ENCODE measurements at places on chromosomes 4 and X.

GRCh38 chr4:26489101-26489985, 941 bp downstream of the CCKAR start:
- DNase-seq, result no peak

- DNase-seq, result no peak
These were observed 212.7 kb upstream of the BCOR start for GRCh38 chrX:40310447-40310846.

- no peak for DNase-seq
These were observed 472.5 kb downstream of the INPP4B start for GRCh38 chr4:142373610-142374009.

DNA sequence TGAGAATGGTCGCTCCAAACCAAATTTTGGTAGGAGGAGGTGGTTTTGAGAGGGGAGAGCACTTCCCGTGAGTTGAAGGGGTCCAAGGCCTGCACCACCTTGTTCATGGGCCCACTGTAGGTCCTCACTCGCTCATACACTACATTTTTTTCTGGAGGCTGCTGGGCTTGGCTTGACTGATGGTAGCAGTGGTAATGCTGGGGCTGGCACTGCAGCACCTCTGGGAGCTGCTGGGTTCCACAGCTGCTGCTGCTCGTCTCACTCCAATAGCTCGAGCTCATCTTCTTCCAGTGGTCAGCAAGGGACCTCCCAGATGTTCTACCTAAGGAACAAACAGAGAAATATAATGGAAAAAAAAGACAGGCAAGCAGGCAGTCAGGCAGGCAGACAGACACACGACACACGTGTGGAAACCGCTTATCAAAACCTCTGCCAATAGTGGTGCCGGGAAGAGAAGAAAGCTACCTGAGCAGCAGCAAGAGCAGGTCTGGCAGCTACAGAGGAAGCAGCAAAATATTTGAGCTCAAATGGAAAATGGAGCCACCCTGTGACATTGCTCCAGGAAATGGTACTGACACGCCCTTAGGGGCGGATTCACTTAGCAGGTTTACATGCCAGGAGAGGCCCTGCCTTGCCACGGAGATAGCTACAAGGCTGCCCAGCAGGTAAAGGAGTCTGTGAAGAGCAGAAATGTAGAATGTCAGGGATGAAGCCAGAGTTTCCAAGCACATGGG, at the start of gene POF1B:
TSS of gene POF1B (minus strand) at position 492 of the 734 bp plus-strand sequence. CDS start at position 281, 211 bp downstream.
- no peak for DNase-seq

- DNase-seq, result no peak
These were observed 232.3 kb upstream of the RPS6KA3 start for GRCh38 chrX:20498851-20499635.

- DNase-seq, result no peak
These were observed 1.8 kb downstream of the DCAF8L2 start for GRCh38 chrX:27591938-27592337.

- no peak for DNase-seq
These were observed 172.1 kb downstream of the PRKX start for GRCh38 chrX:3541336-3541735.

DNA sequence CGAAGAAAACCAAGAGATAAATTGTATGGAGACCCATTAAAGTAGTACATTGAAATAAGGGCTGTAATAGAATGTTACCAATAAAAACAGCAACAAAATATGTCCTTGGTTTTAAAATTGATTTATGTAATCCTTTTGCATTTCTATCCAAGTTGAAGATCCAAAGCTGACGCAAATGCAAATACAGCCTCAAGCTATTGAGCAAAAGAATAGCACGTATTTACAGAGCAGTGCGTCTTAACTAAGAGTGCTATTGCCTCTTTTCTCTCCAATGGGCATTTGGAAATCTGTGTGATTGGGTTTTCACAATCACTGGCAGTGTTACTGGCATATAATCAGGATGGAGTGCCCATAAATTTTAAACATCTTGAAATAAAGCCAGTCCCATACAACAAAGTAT, 417.4 kb downstream of the TLL1 start:
- no peak for DNase-seq

- no peak for DNase-seq
These were observed 4.2 kb downstream of the TCEAL6 start for GRCh38 chrX:102138064-102138463.

- DNase-seq, result no peak
These were observed 103.0 kb downstream of the SNCA start for GRCh38 chr4:89733946-89734345.

Data from stimulated activated CD4-positive, alpha-beta T cell treated with anti-CD3 and anti-CD28 coated beads, Interleukin-1b, Interleukin-23, amount 100 ng/mL, for 4 hours (primary cell).